ENCODE measurements at places on chromosomes 1 and 21.

DNA sequence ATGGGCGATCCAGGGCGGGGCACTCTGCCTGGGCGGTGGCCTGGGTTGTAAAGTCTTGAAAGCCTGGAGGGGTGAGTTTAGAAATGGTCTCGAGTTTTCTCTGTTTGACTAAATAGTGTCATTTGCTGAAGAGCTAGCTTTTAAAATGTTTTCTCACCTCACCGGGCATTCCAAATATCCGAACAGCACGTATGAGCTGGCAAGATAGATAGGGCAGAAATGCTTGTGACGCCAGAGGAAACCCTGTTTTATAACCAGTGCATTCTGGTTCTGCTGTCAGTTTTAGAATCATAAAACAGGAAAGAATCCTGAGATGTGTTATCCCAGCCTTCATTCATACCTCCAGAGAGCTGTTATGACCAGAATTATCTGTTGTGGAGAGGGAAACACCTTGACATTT, 725 bp downstream of the RTCA start:
- no peak for DNase-seq

GRCh38 chr1:176604461-176604860, 141.5 kb downstream of the PAPPA2 start:
- no peak for DNase-seq

- no peak for DNase-seq
Measured at GRCh38 chr1:81032374-81032773, 768.4 kb upstream of the ADGRL2 start.

DNA sequence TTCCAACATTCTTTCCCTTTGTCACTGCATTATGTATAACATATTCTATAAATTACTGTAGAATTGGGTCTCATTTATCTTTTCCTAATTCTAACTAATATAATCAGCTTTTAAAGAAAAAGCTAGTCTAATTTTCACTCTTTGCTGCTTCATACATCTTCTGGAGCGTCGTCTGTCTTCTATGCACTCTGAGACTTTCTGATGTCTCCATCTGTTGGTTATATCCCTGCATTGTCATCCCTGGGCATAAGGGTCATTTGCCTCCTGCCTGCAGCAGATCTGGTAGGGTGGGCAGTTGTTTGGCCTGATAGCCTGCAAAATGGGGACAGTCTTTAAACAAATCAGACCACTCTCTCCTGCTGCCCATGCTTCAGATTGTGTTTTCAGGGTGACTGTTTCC, 40.8 kb upstream of the DYNLT5 start:
- DNase-seq = no peak

- DNase-seq = no peak
Measured at GRCh38 chr1:231177936-231178335, 16.1 kb downstream of the TRIM67 start.

All from stimulated activated effector memory CD8-positive, alpha-beta T cell treated with anti-CD3 and anti-CD28 coated beads, Interleukin-12 subunit alpha, Interleukin-12 subunit beta, amount 100 ng/mL, for 72 hours (primary cell).